Hepatocyte (in vitro differentiated cells): ENCODE measurements at places on chromosomes 11 and 22. TPM values are rescaled to one million over a fixed set of nuclear protein-coding genes. Genes with fewer than 3 reads are reported as not detected.

Gene CSF2RB
- polyA plus RNA-seq: not detected in 2 replicates

Gene FADS2
- polyA plus RNA-seq: 277 and 356 TPM in 2 replicates

Gene LMO1
- 0.24 and 0.33 TPM in 2 replicates for polyA plus RNA-seq

Gene TUG1
- polyA plus RNA-seq: 33.9 and 39.1 TPM in 2 replicates

Gene FOLR2
- polyA plus RNA-seq: 1.2 and 5.5 TPM in 2 replicates

Gene LZTR1
- polyA plus RNA-seq: 50.4 and 65.4 TPM in 2 replicates

Gene ZNF215
- polyA plus RNA-seq: 1.2 and 2.0 TPM in 2 replicates

Gene EFCAB6
- 0.59 and 2.7 TPM in 2 replicates for polyA plus RNA-seq

Gene PRRG4
- 3.0 TPM in 2 replicates for polyA plus RNA-seq

Gene MMP8
- polyA plus RNA-seq: not detected in 2 replicates

Gene GALR3
- polyA plus RNA-seq: 0.29 TPM in 1 of 2 replicates, not detected in the other

Gene AGBL2
- 2.0 and 5.8 TPM in 2 replicates for polyA plus RNA-seq

Gene IFITM10
- polyA plus RNA-seq: 0.89 and 1.9 TPM in 2 replicates

Gene KDELR3
- 169 and 171 TPM in 2 replicates for polyA plus RNA-seq

Gene LINC01488
- polyA plus RNA-seq: 0.59 and 0.71 TPM in 2 replicates

Gene OR51I1
- polyA plus RNA-seq: not detected in 2 replicates

Gene SNAP29
- polyA plus RNA-seq: 34.3 and 41.0 TPM in 2 replicates

Gene DGCR6
- 6.8 and 8.9 TPM in 2 replicates for polyA plus RNA-seq

Gene UPB1
- 0.39 and 1.0 TPM in 2 replicates for polyA plus RNA-seq

Gene FGF3
- not detected in 2 replicates for polyA plus RNA-seq

Gene GNAZ
- 3.4 and 5.1 TPM in 2 replicates for polyA plus RNA-seq

Gene FIBIN
- polyA plus RNA-seq: 25.2 and 36.5 TPM in 2 replicates

Gene LYVE1
- polyA plus RNA-seq: 2.9 and 4.3 TPM in 2 replicates

Gene OVOL1
- 20.6 and 20.8 TPM in 2 replicates for polyA plus RNA-seq

Gene TBX10
- 0.34 TPM in 1 of 2 replicates, not detected in the other for polyA plus RNA-seq

Gene SLC22A25
- 1.5 and 1.8 TPM in 2 replicates for polyA plus RNA-seq

Gene STARD10
- polyA plus RNA-seq: 575 and 686 TPM in 2 replicates

Gene GRAP2
- 0.51 TPM in 1 of 2 replicates, not detected in the other for polyA plus RNA-seq

Gene SCGB1A1
- polyA plus RNA-seq: not detected in 2 replicates

Gene GRIA4
- polyA plus RNA-seq: 1.3 and 1.9 TPM in 2 replicates

Gene PKNOX2
- polyA plus RNA-seq: 2.1 and 3.0 TPM in 2 replicates

Gene HSPB2
- polyA plus RNA-seq: 0.19 and 0.29 TPM in 2 replicates
